ENCODE measurements at places on chromosomes 1 and 21. TPM values are rescaled to one million over a fixed set of nuclear protein-coding genes. Genes with fewer than 3 reads are reported as not detected.

Gene LHX8
- not detected for total RNA-seq

Gene SAMD13
- 0.79 TPM for total RNA-seq

Gene SLC35F3
- 7.3 TPM for total RNA-seq

Gene PLA2G2D
- not detected for total RNA-seq

- no peak for DNase-seq
Observed at GRCh38 chr1:25199819-25200620, 32.3 kb downstream of the SYF2 start.

- no peak for DNase-seq
Observed at GRCh38 chr1:193086342-193086741, 18.9 kb downstream of the GLRX2 start.

DNA sequence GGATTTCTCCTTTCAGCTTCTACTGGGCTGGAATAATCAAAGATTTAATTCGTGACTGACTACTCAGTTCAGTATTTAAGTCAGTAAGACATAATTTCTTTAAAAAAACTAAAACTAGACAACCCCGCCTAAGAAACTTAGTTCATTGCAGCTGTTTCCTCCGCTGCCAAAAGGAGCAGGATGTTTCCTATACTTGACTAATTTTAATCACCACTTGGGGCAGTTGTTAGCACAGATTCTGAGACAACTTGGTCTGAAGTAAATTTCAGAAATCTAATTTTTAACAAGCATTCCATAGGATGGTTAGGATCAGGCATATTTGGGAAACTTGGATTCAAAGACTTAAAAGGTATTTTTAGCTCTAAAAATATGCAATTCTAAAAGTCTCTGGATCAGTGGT, 34.0 kb downstream of the EPRS1 start:
- no peak for DNase-seq

DNA sequence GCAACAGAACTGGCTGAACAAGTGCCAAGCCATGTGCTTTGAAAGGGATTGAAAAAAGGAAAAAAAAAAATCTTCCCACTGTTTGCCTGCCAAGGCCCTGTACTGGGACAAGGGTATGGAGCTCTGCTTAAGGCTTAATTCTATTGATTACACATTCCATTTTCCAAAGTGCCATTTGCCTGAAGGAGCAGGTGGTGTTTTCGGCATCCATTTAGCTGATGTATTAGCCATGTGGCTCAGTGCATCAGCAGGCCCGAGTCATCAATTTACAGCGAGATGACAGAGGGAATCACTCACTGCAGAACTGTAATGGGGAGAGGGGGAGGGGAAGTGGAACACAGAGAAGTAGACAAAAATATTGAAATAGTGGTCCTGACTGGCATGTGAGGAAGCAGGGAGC, 144.2 kb upstream of the BEND5 start:
- DNase-seq: no peak

GRCh38 chr1:92346866-92347640, 48.2 kb downstream of the RPAP2 start:
- no peak for DNase-seq
